Aorta (tissue), 5 donors: ENCODE measurements at places on chromosomes 2 and 18. TPM values are rescaled to one million over a fixed set of nuclear protein-coding genes. Genes with fewer than 3 reads are reported as not detected.

The CACNB4 gene
- total RNA-seq, result 14.3 TPM

The LRRC30 gene
- total RNA-seq, result not detected

The TMEM200C gene
- total RNA-seq, result 0.06 TPM

DNA sequence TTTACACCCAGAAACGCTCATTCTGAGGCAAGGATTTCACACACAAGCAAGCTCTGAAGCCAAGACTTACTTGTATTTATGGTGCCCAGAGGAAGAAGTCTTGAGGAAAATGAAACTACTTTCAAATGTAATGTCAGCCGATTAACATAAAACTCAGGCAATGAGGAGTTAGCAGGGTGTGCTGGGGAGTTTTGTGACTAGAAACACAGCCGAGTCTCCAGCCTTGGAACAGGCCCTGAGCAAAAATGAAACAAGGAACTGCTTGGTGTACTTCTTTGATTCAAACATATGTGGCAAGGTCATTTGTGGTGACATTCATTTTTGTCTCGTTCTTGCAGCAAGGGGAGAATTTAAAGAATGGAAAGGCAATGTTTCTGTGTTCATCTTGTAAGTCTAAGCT, 4.5 kb downstream of the DYTN start:
- H3K4me1 ChIP-seq, result no peaks in the 10 kb centered on the region
- H3K36me3 ChIP-seq, result no peaks in the 10 kb centered on the region
- no peaks in the 10 kb centered on the region for H3K27me3 ChIP-seq
- H3K27ac ChIP-seq, result no peak overlapping the region

DNA sequence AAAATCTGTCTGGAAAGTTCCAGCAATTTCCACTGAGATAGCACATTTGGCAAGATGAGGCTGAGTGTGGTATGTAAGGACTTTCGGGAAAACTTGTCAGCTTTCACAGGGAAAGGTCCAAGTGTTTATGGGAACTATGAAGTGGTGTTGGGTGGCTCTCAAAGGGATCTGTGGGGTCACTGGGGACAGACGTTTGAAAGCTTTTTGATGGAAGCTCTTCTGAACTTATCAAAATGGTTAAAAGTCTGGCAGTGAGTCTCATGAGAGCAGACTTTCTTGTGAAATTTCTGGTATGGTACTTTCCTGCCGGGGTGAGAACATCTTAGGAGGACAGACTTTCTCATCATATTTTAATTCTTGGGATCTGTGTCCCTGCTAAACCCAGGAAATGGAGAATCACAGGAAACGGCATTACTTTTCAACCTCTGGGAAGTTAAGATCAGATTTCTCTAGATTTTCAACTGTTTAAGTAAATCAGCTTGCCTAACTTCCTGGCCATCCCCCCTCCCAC, 546.3 kb upstream of the ZEB2 start:
- no peak for DNase-seq
- H3K27ac ChIP-seq, result peak overlapping the region; percentile 6
- no peaks in the 10 kb centered on the region for H3K36me3 ChIP-seq
- H3K27me3 ChIP-seq, result no peaks in the 10 kb centered on the region
- no peaks in the 10 kb centered on the region for H3K4me1 ChIP-seq
- no peak overlapping the region for H3K4me3 ChIP-seq

DNA sequence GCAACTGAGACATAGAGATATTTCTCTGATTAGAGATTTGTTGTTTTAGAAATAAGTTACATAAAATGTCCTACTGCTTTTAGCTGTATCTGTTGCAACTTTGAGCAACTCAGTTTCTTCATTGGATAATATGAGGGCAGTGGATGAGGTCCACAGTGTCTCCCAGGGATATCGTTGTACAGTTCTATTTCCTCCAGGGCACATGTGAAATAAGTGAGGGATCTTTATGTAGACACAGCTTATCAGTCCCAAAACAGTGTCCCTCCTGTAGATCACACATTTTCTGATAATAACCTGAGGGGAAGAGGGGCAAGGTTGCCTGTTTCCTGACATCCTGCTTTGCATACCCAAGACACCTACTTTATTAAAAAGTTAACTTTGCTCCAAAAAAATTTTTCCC, 1231.2 kb upstream of the ZEB2 start:
- H3K27me3 ChIP-seq, result no peaks in the 10 kb centered on the region
- no peak overlapping the region for H3K4me3 ChIP-seq
- no peak overlapping the region for H3K27ac ChIP-seq

DNA sequence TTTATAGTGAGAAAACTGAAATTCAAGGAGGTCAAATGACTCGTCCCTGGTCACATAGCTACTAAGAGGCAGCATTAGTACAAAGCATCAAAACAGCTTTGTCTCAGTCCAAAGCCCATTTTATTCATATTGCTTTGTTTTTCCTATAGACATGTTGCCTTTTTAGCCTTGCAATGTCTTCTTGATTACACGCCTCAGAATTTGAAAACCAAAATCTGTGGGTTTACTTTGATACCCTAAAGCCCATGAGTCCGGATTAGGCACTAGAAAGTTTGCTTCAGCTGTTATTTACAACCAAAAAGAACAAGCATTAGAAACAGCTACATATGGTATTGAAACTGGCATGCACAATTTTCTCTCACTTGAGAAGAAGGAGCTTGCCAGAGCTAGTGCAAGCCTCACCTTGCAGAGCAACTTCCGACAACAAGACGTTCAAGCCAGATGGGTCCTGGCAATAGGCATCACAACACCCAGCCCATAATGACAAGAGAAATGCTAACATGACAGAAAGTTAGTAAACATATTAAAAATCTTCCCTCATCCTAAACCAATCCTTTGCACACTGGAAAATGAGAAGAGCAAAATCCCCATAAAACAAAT, 276.8 kb downstream of the RIT2 start:
- H3K4me3 ChIP-seq, result no peak overlapping the region
- no peak overlapping the region for H3K27ac ChIP-seq
- DNase-seq, result no peak
- no peaks in the 10 kb centered on the region for H3K4me1 ChIP-seq

GRCh38 chr2:150606380-150607060, 119.1 kb upstream of the RND3 start:
- no peaks in the 10 kb centered on the region for H3K36me3 ChIP-seq
- no peaks in the 10 kb centered on the region for H3K4me1 ChIP-seq
- H3K27me3 ChIP-seq, result no peaks in the 10 kb centered on the region
- H3K27ac ChIP-seq, result no peak overlapping the region
- H3K4me3 ChIP-seq, result no peak overlapping the region
- no peak for DNase-seq

DNA sequence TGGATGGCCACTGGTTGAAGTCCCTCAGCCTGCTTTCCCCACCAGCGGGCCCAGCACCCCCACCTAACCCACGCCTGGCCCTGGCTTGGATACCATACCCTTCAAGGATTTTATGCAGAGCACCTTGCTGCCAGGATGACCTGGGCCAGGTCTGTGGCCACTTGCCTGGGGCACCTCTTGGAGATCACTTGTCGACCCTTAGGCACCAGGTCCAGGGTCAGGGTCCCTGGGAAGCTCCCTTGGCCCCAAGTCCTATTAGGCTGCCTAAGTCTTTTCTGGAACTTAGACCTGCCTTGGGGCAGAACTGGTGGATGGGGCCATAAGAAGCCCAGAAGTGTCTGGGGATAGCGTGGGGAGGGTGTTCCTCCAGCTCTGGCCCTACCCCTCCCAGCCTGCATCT, 39.1 kb downstream of the FOSL2 start:
- no peaks in the 10 kb centered on the region for H3K27me3 ChIP-seq
- H3K27ac ChIP-seq, result no peak overlapping the region
- no peaks in the 10 kb centered on the region for H3K36me3 ChIP-seq
- H3K4me3 ChIP-seq, result no peak overlapping the region
- DNase-seq, result no peak

DNA sequence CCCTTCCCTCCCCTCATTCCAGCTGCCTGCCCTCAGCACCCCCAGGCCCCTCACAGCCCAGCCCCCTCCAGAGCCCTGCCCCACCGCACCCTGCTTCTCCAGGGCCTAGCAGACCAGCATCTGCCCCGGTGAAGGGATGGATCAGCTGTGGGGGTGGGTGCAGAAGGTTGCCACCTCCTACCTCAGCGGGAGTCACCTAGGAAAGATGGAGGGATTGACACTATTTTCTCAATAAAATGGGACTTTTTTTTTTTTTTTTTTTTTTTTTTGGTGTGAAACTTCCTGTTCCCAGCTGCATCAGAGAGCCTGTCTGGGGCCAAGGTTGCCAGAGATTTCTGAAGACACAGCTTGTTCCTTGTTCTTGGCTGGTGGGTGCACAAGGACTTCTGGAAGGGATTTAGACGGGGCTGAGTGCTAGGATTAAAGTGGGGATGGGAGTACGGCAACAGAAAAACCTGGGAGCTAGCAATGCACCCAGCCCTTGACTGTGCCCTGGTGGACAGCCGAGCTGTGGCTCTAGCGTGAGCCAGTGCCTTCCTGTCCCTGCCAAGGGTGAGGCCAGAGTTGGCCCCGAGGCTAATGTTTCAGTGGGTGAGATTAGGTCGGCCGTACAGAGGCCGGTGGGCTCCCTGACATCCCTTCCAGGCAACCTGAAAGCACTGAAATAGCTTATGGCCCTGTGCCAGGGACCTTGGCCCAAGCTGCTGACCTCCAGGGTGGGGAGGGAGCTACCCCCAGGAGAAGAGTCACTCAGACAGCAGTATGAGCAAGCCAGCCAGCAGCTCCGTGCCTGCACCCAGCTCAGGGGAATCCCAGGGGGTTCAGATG, 4.6 kb downstream of the B3GNT7 start:
- H3K4me3 ChIP-seq, result no peak overlapping the region
- peak; percentile 83 for DNase-seq
- H3K27ac ChIP-seq, result peak overlapping the region; percentile 50
- no peaks in the 10 kb centered on the region for H3K36me3 ChIP-seq
- H3K4me1 ChIP-seq, result no peaks in the 10 kb centered on the region

DNA sequence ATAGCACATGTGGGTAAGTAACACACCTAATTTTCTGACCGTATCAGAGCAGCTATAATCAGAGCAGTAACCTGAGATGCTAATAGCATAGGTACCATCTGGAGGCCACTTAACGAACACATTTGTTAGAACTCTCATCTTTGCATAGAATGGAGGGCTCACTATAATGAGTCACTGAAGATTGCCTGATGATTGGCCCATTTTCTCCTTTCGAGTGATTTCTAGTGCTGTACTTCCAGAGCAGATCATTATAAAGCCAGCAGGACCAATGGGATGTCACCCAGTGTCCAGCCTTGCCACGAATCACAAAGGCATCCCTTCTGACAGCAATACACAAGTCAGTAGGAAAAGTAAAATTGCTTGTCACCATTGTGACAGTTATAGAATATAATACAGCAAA, 81.7 kb upstream of the REV1 start:
- H3K4me3 ChIP-seq, result no peak overlapping the region
- DNase-seq, result no peak
- no peak overlapping the region for H3K27ac ChIP-seq
- peaks cover 2% of the 10 kb centered on the region for H3K4me1 ChIP-seq

- DNase-seq, result no peak
- no peaks in the 10 kb centered on the region for H3K36me3 ChIP-seq
- no peak overlapping the region for H3K27ac ChIP-seq
- H3K27me3 ChIP-seq, result no peaks in the 10 kb centered on the region
- H3K4me3 ChIP-seq, result no peak overlapping the region
- peaks cover 11% of the 10 kb centered on the region for H3K4me1 ChIP-seq
These were observed 24.4 kb downstream of the RBMS1 start for GRCh38 chr2:160469164-160469563.
